Activated CD8-positive, alpha-beta T cell treated with anti-CD3 and anti-CD28 coated beads for 36 hours (primary cell): ENCODE measurements at places on chromosomes 12 and 14.

DNA sequence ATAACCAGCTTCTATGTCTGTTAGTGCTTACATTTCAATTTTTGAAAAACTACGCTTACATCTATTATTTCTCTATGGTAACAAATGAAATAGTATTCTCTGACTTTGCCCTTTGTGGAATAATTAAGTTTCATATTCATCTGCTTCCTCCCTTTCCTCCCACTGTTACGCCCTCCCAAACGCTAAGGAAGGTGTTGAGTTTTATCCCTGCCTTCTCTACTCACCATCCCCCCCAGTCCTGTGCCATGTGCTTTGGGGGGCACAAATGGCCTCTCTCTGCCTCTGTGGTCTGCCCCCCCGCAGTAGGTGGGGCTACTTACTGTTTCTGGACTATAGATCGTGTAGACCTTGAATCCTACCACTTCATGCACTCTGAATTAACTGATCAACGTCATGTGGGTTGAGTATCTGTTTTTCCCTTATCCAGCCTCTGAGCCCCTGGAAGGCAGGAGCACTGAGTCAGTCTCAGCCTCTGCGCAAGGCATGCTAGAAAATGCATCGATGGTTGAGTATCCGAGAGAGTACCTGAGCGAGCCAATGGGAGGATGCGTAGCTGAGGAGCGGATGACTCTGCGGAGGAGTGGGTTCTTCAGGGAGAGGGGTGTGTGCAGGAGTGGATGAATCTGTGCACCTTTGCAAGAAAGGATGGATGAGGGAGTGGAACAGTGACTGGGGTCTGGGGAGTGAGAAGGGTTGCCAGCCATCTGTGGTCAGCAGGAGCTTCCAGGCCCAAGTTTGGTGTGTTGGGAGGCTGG lies 114.5 kb upstream of the RTL1 start:
- DNase-seq, result no peak

DNA sequence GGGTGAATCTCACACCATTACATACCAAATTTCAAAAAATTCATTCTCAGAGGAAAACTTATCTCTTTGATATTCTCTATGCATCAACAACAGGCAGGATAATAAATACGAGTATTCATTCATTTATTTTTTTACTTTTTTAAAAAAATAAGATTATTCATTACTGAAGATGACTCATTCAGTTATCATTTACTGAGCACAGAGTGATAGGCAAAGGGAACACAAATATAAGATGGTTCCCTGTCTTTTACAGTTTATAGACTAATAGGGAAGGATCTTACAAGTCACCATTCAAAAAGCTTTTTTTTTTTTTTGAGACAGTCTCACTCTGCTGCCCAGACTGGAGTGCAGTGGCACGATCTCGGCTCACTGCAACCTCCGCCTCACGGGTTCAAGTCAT lies 5.0 kb upstream of the PABPN1 start:
- DNase-seq, result no peak

GRCh38 chr14:33814010-33814409 lies 136.9 kb downstream of the EGLN3 start:
- DNase-seq, result no peak

- DNase-seq, result no peak
Observed at GRCh38 chr12:64621257-64621942, 11.1 kb downstream of the RASSF3 start.

GRCh38 chr14:91278383-91278715 lies 33.8 kb upstream of the GPR68 start:
- no peak for DNase-seq

GRCh38 chr14:20415782-20416206 lies 2.5 kb upstream of the TEP1 start:
- peak; percentile 61 for DNase-seq

DNA sequence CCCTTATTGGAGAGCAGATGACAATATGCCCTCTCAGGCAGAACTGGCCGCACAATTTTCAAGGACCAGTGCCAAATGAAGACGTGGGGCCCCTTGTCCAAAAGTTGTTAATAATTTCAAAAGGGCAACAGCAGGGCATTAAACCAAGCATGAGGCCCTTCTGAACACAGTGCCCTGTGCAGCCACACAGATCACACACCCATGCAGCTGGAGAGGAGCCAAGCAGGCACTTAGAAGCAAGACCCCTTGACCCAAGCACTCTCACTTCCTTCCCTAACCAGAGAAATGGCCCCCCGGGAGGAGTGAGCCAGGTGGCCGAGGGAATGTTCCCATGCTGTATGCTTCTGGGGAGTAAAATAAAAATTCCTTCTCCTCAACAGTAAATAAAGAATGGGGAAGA lies 114.0 kb upstream of the TMPO start:
- DNase-seq, result no peak

DNA sequence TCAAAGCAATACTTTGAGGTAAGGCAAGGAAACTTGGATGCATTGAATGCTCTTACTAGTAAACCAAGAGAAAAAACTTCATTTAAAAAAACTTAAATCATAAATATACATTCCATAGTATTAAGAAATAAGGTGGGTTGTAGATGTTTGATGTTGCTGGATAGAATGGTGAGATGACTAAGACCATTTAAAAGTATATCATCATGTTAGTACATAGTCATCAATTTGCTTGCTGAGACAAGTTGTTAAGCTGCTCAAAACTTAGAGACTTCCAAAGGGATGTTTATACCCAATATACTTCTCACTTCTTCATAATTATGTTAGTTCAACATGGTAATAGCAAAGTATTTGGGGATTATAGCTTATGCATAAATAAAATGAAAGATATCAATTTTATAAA lies 675.5 kb upstream of the MGAT4C start:
- no peak for DNase-seq
